ENCODE measurements at places on chromosomes 11 and 22.

GRCh38 chr22:49582181-49582580, 245.5 kb downstream of the BRD1 start:
- no peak for DNase-seq

DNA sequence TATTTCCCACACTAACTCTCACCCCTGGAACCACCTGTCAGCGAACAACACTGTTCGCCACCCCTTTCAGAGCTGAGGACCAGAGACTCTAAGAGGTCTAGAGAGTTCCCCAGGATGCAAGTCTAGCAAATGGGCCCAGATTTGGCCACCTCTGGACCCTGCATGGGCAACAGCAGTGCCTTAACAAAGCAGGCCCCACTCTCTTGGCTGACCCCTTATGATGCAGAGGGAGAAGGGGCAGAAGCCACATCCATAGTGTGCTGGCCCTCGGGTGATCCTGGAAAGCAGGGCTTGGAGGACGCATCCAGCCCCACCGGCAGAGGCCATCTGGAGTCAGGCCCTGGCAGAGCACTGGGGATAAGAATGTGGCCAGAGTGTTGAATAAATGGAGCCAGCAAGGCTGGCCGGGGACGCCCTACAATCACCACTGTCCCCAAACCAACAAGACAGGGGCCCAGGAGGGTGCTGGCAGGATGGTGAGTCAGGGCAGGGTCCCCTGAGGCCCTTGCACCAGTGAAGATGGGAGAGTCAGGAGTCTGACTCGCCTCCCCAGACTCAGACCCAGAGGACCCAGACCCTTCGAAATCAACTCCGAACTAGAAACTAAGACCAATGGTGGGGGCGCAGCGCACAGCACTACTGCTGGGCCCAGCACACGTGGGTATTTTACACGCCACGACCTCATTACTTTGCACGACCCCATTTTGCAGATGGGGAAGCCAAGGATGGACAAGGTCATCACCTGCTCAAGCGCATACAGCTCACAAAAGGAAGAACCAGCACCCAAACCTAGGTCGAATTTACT, 6.5 kb downstream of the CSNK1E start:
- DNase-seq: no peak

DNA sequence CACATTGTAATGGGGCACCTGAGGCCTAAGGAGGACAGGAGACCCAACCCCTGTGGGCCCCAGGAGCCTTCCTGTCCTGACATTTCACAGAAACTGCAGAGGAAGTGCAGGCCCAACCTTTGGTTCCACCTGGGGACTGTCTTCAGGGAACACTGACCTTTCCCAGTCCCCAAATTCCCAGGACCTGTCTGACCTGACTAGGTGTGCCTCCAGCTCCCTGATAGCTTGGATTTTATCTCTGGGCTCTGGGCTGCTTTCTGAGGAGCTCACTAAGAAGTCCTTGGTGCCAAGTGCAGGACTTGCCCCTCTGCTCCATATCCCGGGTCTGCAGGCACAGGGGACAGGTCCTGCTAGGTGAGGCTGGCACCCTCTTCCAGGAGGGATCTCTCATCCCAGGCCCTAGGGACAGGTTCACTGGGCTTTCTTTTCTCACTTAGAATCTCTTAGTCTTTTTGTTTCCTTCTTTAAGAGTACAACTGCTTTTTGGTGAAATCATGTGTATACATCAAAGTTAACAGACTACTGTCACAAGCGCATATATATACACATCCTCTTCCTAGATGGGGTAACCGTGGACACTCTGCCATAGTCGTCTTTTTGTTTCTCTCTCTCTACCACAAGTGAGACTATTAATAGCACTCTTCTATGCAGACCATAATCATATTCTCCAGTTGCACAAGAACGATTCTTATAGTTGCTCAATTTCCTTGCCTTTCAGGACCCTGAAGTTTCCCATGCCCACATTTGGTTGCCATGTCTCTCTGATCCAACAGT, 72.0 kb upstream of the IGLL5 start:
- DNase-seq: no peak

DNA sequence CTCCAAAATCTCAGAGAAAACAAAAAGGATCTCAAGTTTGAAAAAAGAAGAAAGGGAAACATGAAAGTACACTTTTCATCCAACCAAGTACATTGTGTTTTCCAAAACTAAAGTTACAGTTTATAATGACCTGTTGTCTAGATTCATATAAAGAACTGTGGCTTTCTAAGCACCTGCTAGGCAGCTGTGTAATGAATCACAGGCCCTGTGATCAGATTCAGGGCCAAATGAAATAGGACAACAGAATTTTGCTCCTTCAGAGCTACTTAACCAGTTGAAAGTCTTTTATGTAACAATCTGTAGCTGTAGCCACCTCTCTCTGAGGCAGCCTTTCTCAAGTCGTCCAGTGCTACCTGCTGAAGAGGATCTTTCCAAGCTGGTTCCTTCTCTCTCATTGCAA, 960.0 kb upstream of the RAG2 start:
- DNase-seq: no peak

GRCh38 chr11:64916040-64916774, 802 bp downstream of the ATG2A start:
- peak; percentile 63 for DNase-seq

DNA sequence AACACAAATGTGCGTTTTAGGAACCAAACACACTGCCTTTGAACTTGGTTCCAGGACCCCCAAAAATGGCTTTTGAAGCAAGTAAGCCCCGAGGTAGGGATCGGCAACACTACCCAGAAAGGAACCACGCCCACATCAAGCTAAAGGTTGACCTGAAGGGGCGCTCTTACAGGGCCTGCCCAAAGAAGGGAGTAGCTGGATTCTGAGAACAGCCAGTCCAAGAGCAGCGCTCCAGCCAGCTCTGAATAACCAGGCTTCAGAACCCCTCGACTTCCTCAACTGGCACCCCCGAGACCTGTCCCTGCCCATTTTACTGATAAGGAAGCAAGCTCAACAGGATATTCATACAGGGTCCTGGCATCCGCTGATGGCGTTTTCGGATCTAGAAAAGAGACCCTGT, 18.9 kb upstream of the MOB2 start:
- peak; percentile 52 for DNase-seq

DNA sequence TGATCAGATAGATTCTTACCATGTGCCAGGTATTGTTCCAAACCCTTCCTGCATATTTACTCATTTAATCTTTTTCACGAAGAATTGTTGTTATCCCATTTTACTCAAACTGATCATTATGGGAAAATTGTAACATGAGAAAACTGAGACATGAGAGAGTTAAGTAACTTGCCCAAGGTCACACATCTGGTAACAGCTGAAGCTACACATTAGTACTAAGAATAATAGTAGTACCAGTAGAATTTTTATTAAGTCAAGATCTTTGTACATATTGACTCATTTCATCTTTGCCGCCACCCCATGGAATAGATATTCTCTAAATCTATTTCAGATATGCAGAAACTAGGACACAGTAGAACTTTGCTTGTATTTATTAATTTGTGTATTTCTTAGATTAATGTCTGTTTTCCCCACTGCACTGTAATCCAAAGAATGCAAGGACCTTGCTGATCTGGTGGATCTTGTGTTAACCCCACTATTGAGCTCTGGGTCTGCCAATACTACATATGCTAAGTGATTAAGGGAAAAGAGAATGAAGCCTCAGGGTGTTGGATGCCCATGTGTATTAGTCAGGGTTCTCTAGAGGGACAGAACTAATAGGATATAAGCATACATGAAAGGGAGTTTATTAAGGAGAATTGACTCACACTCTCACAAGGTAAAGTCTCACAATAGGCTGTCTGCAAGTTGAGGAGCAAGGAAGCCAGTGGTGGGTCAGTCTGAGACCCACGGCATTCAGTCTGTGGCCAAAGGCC, 72.8 kb downstream of the PARVA start:
- DNase-seq: no peak

- DNase-seq: no peak
These were observed 37.7 kb downstream of the SGSM3 start for GRCh38 chr22:40407831-40408717.

DNA sequence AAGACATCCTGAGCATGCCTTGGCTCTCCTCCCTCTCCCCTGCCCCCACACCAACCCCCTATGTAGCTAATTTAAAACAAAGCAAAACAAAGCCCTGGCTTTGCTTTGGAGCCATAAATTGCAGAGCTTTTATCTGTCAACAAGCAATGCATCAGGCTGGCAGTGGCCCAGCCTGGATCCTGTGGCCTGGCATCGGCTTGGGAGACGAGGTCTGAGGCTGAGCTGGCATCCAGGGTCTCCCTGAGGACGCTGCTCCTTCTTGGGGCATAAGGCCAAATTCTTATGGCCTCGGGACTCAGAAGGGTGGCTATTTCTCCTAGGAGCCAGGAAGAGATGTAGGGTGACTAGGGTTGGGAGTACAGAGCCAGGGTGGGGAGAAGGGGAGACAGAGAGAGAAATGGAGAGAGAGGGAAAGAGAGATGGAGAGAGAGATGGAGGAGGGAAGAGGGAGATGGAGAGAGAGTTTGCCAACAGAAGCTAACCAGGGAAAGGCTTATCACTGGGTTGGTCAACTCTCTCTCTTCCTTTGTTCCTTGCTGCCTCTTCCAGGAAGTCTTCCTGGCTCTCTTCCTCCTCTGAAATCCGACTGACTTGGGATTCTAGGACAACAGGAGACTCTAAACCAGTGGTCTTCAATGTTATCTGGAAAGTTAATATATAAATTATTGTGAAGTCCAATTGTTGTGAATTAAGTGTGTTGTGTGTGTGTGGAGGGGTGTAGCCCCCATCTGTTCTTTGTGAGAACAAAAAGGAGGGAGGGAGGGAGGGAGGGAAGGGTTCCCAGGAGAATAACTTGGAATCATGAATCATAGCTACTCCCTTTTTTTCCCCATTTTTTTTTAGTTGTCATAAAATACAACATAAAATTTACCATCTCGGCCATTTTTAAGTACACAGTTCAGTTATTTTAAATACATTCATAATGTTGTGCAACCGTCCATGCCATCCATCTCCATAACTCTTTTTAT, 29.1 kb downstream of the TSPAN18 start:
- no peak for DNase-seq

GRCh38 chr22:45468872-45469271, 33.8 kb upstream of the FBLN1 start:
- DNase-seq: no peak

DNA sequence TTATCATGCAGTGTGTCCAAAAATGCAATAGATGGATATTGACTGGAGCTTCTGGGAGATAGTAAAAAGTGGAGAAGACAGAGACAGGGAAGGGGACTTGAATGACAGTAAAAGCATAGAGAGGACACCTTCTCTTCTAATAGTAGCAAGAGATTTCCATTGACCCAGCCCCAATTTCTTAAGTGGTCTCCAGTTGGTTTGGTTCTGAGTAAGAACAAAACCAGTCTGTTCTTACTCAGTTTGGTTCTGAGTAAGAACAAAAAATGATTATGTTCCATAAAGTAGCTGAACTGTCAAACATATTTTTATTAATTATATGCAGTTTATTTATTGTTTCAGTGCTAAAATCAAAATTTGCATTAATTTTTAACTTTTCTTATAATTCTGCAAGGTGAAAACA, 316.8 kb upstream of the MPPED2 start:
- no peak for DNase-seq

DNA sequence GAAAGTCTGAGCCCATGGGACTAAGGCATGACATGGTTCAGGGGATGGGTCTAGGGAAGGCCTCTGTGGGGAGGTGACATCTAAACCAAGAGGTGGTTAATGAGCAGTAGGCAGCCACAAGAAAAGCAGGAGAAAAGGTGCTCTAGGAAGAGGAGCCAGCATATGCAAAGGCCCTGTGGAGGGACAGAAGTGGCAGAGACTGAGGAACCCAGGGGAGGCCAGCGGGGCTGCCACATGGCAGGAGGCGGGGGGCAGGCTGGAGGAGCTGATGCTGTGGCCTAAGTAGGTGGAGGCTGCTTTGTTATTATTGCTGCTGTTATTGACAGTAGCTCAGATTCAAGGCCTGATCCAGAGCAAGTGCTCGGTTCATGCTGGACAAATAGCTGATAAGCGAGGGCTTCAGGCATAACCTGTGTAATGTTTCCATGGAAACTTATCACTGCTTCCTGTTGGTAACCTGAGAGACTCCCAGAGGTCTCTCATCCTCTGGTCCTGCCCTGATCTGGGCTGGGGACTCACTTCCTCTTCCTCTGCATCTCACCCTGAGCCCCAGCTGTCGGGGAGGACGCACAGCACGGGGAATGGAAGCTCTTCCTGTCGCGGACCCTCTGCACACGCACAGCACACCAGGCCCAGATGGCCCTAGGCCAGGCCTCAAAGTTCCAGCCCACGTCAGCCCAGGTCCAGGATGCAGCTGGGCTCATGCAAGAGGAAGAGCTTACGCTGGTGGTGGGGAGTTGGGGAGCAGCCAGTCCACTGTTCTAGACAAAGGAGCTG, 75.2 kb upstream of the TP53I11 start:
- DNase-seq: no peak

- no peak for DNase-seq
These were observed 65.6 kb upstream of the SHISAL1 start for GRCh38 chr22:44378380-44378779.

All from HuH-7 (cell line).